ENCODE measurements at places on chromosomes 16 and 17. TPM values are rescaled to one million over a fixed set of nuclear protein-coding genes. Genes with fewer than 3 reads are reported as not detected.

Gene FBXW10
- total RNA-seq = not detected

DNA sequence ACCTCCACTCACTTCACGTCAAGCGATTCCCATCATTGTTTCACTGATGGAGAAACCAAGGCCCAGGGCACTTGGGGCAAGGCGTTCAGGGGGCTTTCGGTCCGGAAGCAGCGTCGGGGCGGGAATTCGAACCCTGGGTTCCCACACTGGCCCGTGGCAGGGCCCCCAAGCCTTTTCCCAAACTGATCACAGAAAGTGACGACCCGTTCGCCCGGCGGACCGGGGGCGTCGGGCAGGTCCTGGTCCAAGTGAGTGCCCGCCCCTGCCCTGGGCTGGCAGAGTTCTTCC is 856 bp upstream of the MON1B start:
- DNase-seq = no peak

Gene KRT9
- total RNA-seq = not detected

GRCh38 chr17:64984851-64985521 is 65.7 kb upstream of the LRRC37A3 start:
- peak; percentile 52 for DNase-seq

Gene RRAD
- 379 TPM for total RNA-seq

Gene NPIPA8
- total RNA-seq = not detected

Gene RNF112
- total RNA-seq = not detected

Gene ZFHX3
- 14.2 TPM for total RNA-seq

Gene RPL13
- 1,512 TPM for total RNA-seq
